ENCODE measurements at places on chromosomes 2 and 18.
A peak's percentile ranks its signal among the peaks of the same experiment; 100 is the strongest.

- DNase-seq, result no peak
Observed at GRCh38 chr2:9653485-9654271, 22.9 kb upstream of the YWHAQ start.

DNA sequence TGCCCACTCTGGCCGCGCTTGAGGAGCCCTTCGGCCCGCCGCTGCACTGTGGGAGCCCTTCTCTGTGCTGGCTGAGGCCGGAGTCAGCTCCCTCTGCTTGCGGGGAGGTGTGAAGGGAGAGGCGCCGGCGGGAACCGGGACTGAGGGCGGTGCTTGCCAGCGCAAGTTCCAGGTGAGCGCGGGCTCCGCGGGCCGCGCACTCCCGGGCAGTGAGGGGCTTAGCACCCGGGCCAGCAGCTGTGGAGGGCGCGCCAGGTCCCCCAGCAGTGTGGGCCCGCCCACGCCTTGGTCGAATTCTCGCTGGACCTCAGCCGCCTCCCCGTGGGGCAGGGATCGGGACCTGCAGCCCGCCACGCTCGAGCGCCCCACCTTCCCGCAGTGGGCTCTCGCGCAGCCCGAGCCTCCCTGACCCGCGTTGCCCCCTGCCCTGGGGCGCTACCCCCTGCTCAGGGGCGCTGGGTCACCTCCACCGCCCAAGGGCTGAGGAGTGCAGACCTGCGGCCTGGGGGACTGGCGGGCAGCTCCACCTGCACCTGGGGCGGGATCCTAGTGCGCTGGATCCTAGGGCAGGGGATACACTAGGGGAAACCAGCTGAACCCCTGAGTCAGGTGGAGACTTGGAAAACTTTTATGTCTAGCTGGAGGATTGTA lies 97.3 kb downstream of the CD8B2 start:
- DNase-seq, result no peak

DNA sequence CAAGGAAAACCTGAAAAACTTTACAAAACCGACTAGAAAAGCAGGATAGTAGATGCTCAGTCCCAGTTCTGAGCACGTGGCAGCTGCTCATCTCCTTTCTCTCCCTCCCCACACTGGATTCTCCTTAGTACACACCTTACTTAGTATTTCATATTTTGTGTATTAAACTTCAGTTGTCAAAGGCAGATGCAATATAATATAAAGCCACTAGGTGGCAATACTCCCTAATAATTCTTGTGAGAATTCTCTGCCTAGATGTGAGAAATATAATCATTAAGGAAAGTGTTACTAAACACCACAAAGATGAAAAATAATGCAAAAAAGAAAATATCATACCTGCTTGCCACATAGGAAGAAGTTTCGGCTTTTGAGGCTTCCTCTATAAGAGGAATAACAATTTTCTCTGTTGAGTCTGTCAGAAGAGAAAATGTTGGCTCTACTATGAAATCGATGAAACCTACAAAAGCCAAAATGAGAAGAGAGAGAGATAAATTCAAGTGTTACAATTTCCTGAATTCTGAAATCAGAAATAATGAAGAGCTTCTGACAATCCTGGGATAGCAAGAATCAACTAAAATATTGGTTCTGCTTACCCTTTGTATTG lies 200.6 kb downstream of the PPP1R1C start:
- no peak for DNase-seq

DNA sequence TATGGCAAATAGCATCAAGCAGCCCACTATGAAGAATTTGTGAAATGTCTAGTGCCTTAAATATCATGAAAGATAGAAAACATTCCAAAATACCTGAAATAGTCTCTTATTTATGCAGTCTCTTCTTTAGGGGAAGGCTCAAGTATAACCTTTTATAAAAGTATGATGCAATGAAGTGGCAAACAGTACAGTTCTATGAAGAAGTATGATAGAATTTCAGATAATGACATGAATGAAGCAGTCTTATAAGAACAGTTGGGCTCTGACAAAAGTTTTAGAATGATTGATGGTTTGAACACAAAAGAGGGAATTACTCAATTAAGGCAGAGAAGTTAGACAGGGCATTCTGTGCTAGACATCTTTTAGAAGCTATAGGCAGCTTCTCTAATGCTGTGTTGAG lies 1791.8 kb upstream of the PIK3C3 start:
- DNase-seq, result no peak

DNA sequence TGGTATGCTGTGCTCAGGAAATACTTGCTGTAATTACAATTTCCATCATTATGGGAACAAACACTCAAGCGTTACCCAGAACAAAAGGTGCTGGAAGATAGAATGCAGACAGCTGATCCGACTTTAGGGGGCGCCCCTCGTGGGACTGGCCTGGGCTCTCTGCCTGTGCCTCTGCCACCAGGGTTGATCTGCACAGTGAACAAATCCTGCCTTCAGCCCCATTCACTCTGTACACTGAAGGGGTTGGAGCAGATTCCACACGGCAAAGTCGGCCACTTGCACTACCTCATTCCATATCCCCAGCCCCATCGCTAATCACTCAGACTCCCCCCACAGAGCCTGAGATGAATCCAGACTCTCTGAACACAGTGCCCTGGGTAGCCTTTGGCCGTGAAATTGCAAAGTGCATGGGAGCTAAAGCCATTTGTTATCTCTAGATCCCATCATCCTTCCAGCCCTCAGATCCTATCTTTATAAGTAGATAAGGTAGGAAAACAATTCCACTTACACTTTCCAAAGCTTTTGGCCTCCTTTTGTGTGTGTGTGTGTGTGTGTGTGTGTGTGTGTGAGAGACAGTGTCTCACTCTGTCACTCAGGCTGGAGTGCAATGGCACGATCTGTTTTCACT lies 69.3 kb downstream of the INPP5D start:
- DNase-seq, result peak; percentile 17

GRCh38 chr2:101431486-101431885 lies 43.4 kb downstream of the RFX8 start:
- no peak for DNase-seq

GRCh38 chr18:9971313-9971920 lies 57.6 kb downstream of the VAPA start:
- peak; percentile 87 for DNase-seq

All from right forelimb (tissue), 1 donor.